Foreskin fibroblast (primary cell): ENCODE measurements at places on chromosomes 4 and X.

DNA sequence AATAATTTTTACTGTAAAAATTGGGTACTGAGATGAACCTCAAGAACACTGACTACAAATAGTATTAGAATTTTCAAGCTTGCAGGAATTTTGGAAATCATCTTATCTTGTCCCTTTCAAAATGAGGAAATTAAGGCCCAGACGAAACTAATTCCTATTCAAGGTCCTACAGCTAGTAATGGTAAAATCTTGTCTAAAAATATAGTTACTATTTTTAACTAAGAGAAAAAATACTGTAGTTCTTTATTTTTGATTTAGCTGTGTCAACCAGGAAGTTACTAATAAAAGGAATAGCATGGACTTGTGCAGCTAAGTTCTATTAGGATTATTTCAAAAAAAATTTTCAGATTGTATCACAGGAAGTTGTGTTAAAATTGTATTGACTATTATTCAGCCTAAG lies 12.7 kb downstream of the PRIMPOL start:
- DNase-seq, result no peak

GRCh38 chrX:13646154-13646549 lies 6.8 kb upstream of the TCEANC start:
- peak; percentile 80 for DNase-seq

DNA sequence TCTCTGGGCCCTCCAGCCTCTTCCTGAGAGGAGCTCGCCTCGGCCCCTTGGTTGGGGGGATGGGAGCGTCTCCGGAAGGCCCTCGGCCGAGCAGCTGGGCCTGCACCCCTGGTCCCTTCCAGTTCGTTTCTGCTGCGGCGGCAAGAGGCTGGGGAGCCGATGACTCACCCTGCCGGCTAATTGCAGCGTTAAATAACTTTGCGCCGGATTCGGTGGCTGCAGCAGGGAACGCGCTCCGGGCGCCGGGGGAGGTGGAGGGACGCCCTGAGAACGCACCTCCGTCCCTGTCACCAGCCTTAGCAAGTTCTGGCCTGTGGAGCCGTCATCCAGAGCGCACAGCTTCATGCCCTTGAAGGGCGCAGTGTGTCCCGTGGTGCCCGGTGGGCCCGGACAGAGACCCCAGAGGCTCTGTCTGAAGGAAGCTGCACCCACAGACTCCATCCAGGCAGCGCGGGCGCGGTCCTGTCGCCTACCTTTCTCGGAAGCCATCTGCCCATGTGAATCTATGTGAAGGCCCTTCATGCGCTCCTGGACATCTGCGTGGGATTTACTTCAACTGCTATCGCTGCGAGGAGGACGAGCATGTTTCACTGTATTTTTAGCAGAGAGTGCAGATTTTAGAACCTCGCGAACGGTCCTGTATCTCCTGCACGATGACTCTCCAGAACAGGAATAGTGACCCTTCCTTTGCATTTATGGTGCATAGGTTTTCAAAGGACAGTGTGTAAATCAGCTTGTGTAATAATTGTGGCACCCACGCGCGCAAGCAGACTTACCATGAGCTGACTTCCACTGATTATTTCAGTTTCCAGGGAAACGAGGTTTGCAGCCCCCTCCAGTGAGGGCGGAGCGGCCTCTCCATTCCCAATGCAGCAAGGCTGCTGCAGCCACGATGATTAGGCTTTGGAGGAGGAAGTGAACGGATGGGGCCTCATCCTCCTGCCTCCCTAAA lies 1.7 kb upstream of the TMEM271 start:
- DNase-seq, result peak; percentile 17

GRCh38 chrX:40434443-40434842 lies 146.3 kb upstream of the ATP6AP2 start:
- DNase-seq, result no peak

GRCh38 chr4:34181311-34181841 lies 2062.9 kb downstream of the ARAP2 start:
- DNase-seq, result peak; percentile 89
